Left kidney (tissue), 8 donors: ENCODE measurements at places on chromosomes 7 and 10. TPM values are rescaled to one million over a fixed set of nuclear protein-coding genes. Genes with fewer than 3 reads are reported as not detected.

The ACSM6 gene
- polyA plus RNA-seq = 0.86 TPM

The CHRM2 gene
- 4.2 TPM for polyA plus RNA-seq

The ZNF722 gene
- polyA plus RNA-seq = not detected

The KLF6 gene
- 55.3 TPM for polyA plus RNA-seq

The GPR15LG gene
- 0.52 TPM for polyA plus RNA-seq

The FGFBP3 gene
- polyA plus RNA-seq = 3.1 TPM

The SUGCT gene
- 14.0 TPM for polyA plus RNA-seq
